ENCODE measurements at places on chromosomes 1 and 21.

DNA sequence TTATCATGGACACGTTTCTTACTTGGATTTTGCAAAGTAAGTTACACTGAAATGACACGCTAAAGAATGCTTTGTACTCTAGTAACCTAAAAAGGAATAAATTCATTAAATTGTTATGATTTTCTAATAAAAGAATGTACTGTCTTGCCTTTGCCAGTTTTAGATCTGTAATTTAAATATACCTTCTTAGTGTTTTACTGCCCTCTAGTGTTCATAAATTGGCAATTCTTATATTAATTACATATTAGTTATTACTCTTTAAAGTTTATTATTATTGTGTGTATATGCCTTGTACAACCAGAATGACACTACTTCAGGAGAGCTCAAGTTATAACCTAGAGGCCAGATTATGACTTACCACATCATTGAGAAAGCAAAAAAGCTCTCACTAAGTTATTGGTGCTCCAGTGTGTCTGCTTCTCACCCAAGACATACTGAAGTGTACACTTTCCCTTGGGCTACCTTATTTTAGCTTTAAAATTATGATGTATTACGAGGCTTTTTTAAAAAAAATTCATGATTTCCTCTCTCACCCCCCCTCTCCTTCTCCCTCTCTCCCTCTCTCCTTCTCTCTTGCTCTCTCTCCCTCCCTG, 169.9 kb downstream of the HS2ST1 start:
- DNase-seq: no peak

DNA sequence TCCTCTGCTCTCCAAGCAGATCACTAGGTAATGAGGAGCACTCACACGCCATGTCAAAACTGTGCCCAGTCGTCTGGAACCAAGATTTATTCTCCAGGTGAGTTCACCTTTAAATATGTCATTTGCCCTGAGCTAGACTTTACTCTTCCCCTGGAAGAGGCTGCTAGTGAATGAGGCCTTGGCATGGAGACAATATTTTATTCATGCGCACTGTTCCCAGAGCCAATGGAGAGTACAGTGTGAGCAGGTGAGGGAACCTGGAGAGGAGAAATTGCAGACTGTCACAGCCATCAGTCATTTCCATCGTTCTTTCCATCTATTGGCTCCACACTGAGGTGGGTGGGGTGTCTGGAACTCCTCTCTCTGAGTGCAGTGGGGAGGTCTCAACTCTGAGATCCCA, 333.6 kb downstream of the KCNH1 start:
- no peak for DNase-seq

DNA sequence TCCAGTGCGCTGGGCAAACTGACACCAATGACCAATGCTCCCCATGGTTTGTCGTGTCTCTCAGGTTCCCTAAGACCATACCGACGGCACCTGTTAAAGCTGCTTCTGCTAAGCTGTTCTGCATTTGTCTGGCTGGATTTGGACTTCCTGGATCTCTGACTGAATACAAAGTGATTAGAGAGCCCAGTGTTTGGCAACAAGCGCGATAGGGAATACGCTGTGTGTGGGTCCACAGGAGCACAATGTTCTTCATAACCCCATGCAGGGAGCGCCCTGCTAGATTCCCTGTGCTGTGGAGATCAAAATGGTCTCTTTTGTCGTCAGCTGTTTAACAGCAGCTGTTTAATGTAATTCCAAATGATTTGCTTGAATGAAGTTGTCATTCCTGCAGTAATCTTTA, 26.0 kb upstream of the ESRRG start:
- no peak for DNase-seq

GRCh38 chr1:184889902-184890301, 84.4 kb downstream of the NIBAN1 start:
- no peak for DNase-seq

GRCh38 chr1:166031932-166032571, 134.7 kb downstream of the FAM78B start:
- no peak for DNase-seq

DNA sequence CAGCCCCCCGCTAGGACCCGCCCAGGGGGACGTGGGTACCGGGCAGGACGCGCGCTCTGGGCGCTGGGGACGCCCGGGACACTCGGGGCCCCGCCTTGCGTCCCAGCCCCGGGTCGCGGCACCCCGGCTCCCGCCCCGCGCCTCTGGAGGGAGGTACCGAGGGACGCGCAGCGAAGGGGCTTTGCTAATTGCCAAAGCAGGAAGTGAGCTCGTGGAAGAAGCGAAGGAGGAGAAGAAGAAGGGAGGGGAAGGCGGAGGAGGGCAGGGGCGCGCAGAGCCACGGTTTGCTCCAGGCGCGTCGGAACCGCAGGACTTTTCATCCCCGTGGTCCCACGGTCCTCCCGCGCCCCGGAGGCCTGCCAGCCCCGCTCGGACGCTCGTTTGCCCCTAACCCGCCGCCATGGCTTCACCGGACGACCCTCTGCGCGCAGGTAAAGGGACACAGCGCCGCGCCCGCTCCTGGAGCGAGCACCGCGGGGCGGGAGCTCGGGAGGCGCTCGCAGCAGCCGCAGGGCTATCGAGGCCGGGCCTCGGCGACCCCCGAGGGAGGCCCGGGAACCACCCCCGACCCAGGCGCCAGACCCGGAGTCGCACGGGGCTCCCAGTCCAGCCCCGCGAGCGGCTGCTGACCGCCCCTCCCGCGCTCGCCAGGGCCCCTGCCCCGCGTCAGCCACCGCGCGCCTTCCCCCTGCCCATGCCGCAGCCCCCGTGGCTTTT, 1.3 kb downstream of the EDARADD start:
- DNase-seq: peak; percentile 38

DNA sequence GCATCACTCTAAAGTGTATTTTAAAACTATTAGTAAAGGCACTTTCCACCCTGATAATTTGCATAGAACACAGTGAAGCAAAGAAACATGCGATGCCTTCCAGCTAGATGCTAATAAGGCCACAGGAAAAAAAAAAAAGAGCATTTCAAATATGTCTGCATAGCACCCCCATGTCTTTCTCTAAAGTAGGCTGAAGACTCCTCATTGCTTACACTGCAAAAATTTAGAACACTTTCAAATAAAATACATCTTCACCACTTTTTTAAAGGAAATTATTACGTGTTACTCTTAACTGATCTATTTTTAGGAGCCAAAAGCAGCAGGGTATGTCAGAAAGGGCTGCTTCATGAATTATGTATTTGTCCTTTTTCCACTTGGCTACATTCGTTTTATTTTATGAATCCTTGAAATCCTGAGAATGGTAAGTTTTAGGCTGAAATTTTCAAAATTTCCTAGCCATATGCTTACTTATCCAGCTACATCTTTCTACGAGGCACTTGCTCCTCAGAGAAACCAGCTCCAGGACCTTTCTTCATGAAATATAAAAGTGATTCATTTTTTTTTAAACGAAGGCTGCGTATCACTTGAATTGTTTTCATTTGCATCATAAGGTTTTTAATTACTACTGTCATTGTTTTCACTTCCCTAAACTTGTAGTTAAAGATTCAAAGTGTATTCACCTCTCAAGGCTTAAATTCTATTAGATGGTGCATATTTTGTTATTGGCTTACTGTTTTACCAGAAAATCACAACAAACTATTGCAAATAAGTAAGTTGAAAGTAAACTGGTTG, 513.0 kb downstream of the PTPRC start:
- no peak for DNase-seq

- DNase-seq: no peak
Observed at GRCh38 chr1:43743206-43743605, 35.9 kb downstream of the ST3GAL3 start.

GRCh38 chr1:22100168-22100567, 42.7 kb downstream of the WNT4 start:
- DNase-seq: no peak

DNA sequence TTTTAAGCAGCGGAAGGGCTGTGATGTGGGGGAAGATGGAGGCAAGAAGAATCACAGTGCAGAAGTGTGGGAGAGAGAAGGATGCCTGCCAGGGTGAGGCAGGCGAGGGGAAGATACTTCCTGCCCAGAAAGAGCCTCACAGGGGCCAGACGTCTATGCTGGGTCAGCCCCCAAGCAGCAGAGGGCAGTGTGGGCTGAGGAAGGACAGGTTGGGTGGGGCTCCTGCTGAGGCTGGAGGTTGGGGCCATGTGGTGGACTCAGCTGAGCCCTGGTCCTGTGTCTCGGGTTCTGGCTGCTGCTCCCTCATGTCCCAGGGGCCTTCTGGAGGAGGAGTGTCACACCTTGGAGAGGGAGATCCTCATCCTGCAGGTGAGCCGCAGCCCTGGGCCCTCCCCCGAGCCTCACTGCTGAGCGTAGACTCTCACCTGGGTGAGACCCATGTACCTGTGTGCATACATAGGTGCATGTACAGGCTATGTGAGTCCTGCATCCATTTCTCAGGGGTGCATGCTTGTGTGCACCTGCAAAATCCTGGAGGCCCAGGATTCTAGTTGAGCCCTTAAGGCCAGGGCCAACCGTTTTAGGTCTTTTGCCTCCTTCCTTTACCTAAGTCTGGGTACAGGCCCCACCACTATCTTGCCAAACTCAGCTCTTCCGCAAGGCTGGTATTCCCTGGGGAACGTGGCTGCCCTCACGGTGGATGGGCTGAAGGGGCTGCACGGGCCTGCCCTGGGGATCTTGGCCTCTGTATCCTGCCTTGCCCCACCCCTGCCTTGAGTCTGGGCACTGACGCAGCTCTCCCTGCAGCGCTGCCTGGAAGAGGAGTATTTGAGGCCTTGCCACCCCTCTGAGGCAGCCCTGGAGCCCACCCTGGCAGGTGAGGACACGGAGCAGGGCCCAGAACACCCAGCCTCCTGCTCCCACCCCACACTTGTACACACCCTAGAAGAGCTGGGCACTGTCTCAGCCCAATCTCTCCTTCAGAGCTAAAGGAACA, 3.7 kb downstream of the CCDC24 start:
- no peak for DNase-seq

DNA sequence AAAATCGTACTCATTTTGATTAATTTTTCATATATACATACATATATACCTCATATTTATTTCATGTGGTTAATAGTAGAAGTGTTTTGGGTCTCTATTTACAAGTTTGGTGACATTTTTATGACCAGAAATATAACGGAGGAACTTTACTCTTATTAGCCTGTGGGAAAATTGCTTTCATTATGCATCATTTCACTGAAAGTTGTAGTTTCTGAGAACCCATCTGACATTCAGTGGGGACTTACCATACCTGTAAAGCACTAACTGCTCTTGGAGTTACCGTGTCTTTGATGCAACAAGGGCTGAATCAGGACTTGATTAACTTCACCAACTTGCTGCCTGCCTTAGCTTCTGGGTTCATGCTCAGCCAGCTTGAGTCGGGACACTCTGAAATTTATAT, 49.9 kb upstream of the ITPKB start:
- no peak for DNase-seq

- no peak for DNase-seq
Observed at GRCh38 chr21:20642681-20643080, 355.5 kb upstream of the NCAM2 start.

- DNase-seq: no peak
Observed at GRCh38 chr1:37038227-37039093, 4.1 kb upstream of the GRIK3 start.

- DNase-seq: no peak
Observed at GRCh38 chr1:238404481-238404880, 513.8 kb upstream of the ZP4 start.

- DNase-seq: no peak
Observed at GRCh38 chr1:66288048-66288447, 245.9 kb upstream of the SGIP1 start.

- DNase-seq: no peak
Observed at GRCh38 chr1:74237787-74238186, 2.6 kb downstream of the TNNI3K start.

DNA sequence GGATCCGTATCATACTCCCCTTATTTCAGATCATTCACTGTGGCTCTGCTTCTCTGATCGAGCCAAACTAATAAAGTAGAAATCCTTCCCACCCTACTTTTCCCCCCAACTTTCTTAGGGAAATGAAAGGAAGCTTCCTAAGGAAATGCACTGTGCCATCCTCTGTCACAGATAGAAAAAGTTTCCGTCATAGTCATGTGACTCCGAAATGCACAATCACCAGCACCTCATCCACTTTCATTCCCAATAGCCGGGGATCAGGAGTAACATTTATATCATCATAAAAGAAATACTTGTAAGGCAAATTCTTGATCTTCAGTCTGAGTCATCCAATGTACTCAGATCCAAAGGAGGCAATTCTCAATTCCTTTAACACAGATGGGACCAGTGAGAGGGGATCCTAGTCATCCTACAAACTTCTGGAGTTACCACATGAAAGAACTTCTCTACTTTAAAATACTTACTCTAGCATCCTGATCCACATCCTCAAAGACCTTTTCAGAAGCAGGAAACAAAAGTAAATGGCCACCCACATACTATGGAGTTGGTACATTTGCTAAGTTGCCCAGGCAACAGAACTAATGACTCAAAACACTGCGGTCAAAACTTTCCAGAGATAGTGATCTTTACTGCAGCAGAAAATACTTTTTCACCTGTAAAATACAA, 97.8 kb upstream of the ZC3H11B start:
- no peak for DNase-seq

GRCh38 chr1:5728663-5729355, 263.4 kb downstream of the NPHP4 start:
- no peak for DNase-seq

GRCh38 chr21:21064353-21064752, 66.1 kb downstream of the NCAM2 start:
- no peak for DNase-seq

DNA sequence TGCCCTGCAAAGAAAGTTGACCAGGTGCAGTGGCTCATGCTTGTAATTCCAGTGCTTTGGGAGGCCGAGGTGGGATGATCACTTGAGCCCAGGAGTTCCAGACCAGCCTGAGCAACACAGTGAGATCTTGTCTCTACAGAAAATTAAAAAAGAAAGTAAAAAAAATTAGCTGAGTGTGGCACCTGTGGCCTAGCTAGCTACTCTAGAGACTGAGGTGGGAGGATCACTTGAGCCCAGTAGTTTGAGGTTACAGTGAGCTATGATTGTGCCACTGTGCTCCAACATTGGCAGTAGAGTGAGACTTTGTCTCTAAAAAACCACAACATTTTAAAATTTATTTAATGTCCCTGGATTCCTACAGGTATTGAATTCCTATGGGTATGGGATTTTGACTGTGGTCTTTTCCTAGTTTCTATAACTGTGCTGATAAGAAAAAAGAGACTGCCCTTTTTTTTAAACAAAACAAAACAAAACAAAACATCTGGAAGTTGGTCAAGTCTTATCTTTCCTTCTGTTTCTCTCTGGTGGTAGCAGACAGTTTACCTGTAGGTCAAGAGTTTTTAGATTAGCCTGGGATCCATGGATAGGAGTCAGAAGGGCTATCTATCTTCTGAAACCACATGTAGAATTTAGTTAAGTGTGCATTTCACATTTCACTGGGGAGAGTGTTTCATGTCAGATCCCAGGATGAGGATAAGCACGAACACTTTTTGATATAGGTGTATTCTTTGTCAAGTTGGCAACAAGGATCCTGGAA, 18.8 kb downstream of the UCK2 start:
- DNase-seq: no peak

All from activated T-helper 9 cell treated with anti-CD3 and anti-CD28 coated beads, Interleukin-2, amount 50 U/mL, for 16 hours (primary cell).